Type B pancreatic cell (in vitro differentiated cells): ENCODE measurements at places on chromosomes 1 and 21.

- DNase-seq, result no peak
These were observed 265.9 kb upstream of the C1orf105 start for GRCh38 chr1:172154551-172154950.

DNA sequence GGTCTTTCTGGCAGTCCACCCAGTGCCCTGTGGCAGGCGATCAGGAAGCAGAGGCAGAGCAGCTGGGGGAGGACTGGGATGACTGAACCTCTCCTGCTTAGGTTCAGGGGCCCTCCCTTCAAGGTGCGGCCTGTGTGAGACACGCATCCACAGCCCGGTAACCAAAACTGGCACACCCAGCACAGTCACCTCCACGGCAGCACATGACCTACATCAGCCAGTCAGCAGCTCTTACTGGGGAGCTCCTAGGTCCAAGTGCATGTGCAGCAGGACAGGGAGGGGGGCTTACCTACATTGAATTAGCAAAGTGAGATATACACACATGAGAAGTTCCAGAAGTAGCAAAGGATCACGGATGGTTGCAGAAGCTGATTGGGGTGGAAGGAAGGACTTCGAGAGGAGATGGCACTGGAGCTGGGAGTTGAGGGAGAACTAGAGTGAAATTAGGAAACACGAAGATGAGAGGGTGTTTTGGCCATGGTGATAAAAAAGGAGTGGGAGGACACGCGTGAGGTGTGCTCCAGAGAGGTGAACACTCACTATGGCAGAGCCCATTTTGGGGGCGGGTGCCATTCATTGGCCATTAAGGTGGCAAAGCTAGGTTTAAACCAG lies 51.4 kb upstream of the IRF2BP2 start:
- DNase-seq, result no peak

DNA sequence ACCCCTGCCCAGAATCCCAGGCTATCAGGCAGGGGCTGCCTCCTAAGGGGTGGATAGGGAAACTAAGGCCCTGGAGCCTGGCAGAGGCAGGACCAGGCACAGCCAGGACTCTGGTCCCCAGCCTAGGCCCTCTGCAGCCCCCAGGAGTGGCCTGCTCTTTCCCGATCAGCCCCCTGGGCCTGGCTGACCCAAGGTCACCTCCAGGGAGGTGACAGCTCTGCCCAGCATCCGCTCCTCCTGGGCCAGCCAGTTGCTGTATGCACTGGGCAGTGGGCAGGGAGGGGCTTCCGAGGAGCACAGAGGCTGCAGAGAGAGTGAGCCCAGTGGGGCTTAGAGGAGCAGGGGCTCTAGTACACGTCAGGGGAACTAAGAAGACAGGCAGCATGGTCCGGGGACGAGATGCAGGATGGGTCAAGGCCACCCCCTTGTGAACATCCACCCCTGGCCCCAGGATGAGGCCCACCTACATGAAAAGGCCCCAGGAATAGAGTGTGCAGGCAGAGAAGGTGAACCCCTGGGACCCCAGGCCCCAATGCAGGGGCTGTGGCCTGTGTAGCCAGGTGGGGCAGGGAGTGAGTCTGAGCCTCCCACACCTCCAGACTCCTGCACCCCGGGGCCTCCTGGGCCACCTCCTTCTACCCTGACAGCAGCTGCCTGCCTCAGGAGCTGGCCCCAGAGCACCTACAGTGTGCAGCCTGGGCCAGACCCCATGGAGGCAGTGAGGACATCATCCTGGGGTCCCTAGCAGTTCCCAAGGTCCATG lies 32.8 kb downstream of the WNT9A start:
- no peak for DNase-seq

DNA sequence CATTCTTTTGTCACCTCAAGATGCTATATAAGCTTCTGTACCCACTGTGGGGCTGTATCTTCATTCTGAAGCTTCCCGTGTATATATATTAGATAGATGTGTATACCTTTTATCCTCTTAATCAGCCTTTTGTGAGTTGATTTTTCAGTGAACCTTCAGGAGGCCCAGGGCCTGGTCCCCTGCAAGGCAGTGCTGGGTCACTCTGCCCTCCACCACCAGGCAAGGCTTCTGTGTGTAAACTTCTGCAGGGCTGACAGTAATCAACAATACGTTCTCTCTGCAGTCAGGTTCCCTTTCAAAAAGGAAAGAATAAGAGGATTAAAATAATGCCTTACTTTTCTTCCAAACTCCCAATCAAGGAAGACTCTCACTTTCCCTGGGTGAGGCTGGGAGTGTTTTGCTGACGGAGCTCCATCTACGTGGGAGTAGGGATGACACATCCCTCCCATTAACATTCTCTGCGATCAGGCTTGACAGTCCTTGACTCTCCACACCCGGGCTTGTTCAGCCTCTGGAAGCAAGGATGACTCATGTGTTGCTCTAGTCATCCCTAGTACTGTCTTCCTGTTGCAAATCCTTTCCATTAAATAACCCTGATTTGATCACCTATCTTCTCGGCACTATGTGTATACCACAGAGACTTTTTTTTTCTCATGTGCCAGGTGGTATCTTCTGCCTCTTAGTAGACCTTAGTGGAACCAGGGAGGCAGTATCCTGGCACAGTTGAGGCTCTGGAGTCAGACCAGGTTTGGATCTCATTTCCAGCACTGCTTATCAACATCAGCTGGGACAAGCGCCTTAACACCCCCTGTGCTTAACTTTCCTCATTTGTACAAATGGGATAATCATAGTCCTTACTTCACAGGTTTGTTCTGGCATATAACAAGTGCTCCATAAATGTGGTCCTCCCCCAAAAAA lies 70.3 kb upstream of the KCNK1 start:
- no peak for DNase-seq

- DNase-seq, result no peak
These were observed 4.6 kb downstream of the LPGAT1 start for GRCh38 chr1:211825980-211826379.

DNA sequence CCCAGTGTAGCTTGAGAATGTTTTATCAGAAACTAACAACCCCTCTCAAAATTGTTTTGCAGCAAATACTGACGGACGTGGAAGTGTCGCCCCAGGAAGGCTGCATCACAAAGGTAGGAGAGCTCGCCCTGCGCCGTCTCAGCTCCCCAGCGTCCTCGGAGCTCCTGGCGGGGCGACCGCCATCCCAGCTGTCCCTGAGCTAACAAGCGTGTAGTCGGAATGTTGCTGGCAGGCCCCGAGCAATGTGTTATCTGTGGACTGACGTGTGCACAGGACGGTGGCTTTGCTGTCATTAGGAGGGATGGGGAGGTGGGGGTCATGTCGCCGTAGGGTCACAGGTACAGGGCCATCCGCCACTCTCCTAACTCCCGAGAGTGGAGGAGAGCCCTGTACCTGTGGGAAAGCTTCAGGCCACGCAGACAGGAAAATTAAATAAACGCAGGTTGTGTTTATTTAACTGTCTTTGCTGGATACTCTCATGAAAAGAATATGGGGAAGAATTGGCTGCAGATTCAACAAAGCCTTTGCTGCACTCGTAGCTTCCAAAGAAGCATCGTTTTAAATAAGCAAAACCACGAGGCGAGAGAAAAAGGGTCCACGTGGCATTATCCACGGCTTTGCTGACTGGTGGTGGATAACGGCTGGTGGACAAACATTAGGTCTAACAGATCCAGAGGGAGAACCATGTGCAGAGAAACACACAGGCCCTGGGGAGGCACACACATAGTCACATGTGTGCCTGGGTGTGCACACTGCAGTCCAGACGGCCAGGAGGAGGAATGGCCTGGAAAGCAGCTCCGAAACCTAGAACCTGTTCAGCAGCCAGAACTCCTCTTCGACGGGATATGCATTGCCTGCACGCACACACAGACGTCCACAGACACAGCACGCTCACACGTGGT lies 175.3 kb downstream of the PRDM16 start:
- DNase-seq, result no peak

GRCh38 chr1:107953556-107953955 lies 11.4 kb downstream of the VAV3 start:
- no peak for DNase-seq

- DNase-seq, result no peak
These were observed 118.6 kb downstream of the LRIG2 start for GRCh38 chr1:113191579-113192076.

- DNase-seq, result no peak
These were observed 14.2 kb upstream of the KCNE1 start for GRCh38 chr21:34526241-34526617.

- DNase-seq, result no peak
These were observed 34.1 kb downstream of the NIBAN1 start for GRCh38 chr1:184940226-184940625.

- no peak for DNase-seq
These were observed 1.8 kb downstream of the SON start for GRCh38 chr21:33544451-33545195.

DNA sequence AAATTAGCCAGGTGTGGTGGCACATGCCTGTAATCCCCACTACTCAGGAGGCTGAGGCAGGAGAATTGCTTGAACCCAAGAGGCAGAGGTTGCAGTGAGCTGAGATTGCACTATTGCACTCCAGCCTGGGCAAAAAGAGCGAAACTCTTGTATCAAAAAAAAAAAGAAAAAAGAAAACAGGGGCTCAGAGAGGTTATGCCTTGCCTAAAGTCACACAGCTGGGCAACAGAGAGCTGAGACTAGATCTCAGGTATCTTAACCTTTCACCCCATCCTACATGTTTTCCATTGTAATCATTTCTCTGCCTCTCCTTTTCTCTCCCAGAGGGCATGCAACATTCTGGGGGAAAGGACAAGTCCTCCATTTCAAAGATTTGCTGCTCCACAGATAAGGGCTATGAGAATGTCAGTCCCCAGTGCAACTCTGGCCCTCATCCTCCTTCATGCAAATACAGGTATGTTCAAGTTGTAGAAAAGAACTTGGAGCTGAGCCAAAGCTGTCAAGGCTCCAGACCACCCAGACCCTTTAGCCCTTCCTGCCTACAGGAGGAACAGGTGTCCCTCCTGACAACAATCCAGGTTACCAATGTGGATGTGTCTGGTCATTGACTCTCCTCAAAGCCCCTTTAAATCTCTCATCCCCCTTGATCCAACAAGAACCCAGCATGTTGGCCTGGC lies 6.9 kb downstream of the SLC9A1 start:
- DNase-seq, result no peak

- no peak for DNase-seq
These were observed 25.3 kb downstream of the TFF3 start for GRCh38 chr21:42289926-42290325.

- no peak for DNase-seq
These were observed 22.7 kb downstream of the PLEKHA6 start for GRCh38 chr1:204337036-204337429.

GRCh38 chr1:98102345-98103030 lies 181.7 kb upstream of the DPYD start:
- DNase-seq, result no peak

DNA sequence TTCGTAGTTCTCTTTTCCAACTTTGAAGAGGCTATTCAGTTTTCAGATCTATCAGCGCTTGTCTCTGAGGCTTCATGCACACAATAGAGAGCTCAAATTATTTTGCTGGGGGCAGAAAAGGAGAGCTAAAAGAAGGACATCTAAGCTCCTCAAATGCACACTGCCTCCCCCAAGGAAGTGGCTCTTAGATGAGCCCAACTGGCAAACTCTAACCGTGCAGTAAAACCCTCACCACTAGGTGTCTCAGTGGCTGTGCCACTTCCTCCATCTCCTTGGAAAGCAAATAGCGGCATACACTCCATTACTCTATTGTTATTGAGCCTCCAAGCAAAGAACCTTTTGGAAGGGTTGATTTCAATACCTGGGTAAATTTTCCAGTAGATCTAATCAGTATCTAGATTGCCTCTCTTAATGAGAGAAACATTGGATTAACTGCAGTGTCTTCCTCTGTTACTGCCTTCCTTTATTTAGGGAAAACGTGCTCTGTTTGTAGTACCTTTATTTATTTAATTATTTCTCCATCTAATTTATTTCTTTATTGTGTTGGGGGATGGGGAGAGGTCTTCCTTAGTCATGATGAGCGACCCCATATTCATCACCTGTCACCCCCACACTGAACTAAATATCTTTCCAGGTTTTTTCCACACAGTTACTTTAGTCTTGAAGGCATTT lies 9.2 kb upstream of the SFPQ start:
- DNase-seq, result no peak

DNA sequence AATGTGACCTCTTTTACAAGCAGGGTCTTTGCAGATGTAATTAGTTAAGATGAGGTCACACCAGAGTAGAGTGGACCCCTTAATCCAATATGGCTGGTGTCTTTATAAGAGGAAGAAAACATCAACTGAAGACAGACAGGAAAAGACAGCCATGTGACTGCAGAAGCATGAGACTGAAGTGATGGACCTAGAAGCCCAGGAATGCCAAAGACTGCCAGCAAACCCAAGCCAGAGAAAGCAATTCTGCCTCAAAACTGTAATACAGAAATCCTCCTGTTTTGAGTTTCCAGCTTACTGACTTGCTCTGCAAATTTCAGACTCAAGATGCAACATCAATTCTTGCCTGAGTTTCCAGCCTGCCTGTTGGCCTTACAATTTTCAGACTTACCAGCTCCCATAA lies 17.3 kb downstream of the ENAH start:
- no peak for DNase-seq

GRCh38 chr1:62964141-62964540 lies 180.2 kb downstream of the ATG4C start:
- no peak for DNase-seq

- no peak for DNase-seq
These were observed 60.0 kb upstream of the ATP5PO start for GRCh38 chr21:33975548-33976081.

GRCh38 chr1:63316598-63316983 lies 5.8 kb upstream of the FOXD3 start:
- DNase-seq, result no peak

DNA sequence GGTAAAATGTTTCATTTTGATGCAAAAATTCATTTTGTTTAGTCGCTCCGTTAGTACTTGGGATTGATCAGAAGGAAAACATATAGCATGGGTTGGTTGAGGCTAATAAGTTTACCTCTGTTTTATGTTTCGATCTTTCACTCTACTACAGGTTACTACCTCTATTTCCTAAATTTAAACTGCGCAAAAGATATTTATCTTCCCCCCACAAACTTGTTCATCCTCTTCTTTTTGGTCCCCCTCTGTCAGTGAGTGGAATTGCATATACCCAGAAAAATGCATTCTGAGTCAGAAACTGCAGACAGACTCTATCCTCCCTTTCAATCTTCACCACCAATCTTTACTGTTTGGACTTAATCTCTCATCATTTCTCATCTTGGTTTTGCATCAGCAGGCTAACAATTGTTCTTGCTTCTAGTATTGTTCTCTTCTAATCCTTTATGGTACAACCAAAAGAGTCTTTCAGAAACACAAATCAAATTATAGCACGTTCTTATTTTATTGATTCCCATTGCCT lies 316.0 kb upstream of the ADGRL4 start:
- no peak for DNase-seq

DNA sequence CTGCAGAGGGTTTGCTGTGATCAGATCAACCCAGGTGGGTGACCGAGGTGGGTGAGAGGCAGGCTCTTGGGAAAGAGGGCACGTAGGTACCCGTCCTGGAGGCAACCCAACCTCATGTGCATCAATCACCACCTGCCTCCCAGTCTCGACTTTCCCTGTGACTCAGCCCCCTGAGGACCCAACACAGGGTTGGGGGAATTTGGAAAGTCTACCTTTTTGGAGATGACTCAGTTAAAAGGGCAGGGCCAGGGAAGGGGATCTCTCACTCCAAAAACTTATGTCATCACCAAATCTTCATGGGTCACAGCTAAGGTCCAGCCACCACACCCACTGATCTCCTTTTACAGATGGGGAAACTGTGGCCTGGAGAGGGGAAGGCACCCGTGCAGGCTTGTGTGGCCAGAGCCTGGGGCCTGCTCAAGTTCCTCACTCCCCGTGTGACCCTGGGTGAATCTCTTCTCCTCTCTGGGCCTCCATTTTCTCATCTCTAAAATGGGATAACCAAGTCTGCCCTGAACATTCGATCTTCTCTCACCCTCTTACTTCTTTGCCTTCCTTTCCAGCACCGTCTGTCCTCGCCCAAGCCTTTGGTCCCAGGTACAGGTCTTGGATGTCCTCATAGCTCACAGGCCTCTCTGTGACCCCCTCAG lies 34.6 kb upstream of the WNT4 start:
- no peak for DNase-seq
